ENCODE measurements at places on chromosomes 5 and 9.

- no peak for DNase-seq
These were observed 129.2 kb upstream of the ADRA1B start for GRCh38 chr5:159786901-159787691.

GRCh38 chr9:123343443-123344191 is 12.4 kb upstream of the CRB2 start:
- DNase-seq, result no peak

- no peak for DNase-seq
These were observed 111.0 kb downstream of the MED27 start for GRCh38 chr9:131968632-131969031.

- no peak for DNase-seq
These were observed 111.8 kb downstream of the GCNT1 start for GRCh38 chr9:76570826-76571225.

DNA sequence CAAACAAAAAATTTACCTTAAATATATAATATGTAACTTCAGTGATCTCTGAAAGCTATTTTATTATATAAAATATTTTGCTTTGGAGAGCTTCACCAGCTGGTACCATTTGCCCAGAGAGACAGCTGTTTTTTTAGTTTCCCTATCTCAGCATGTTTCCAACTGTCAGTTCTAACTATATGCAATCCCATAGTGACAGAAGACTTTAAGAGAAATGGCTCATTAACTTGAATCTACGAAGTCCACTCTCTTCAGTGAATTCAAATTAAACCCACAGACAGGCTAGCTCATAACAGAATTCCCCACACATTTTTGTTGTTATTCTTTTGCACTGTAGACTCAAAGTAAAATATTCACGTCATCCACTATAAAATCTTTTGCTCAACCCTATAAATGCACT is 251.8 kb upstream of the POU5F2 start:
- no peak for DNase-seq

GRCh38 chr9:136793086-136793946 is 2.2 kb downstream of the TMEM141 start:
- no peak for DNase-seq

- DNase-seq, result no peak
These were observed 15.8 kb upstream of the HMHB1 start for GRCh38 chr5:143796125-143796524.
